Right lobe of liver (tissue), 6 donors: ENCODE measurements at places on chromosomes 2 and 18. TPM values are rescaled to one million over a fixed set of nuclear protein-coding genes. Genes with fewer than 3 reads are reported as not detected.

The HAAO gene
- total RNA-seq = 151 TPM

The SERPINB7 gene
- not detected for total RNA-seq

The LOXL3 gene
- total RNA-seq = 3.3 TPM

The FBXO48 gene
- total RNA-seq = 1.2 TPM

The TDRD15 gene
- 1.4 TPM for total RNA-seq

The ZSWIM2 gene
- not detected for total RNA-seq

DNA sequence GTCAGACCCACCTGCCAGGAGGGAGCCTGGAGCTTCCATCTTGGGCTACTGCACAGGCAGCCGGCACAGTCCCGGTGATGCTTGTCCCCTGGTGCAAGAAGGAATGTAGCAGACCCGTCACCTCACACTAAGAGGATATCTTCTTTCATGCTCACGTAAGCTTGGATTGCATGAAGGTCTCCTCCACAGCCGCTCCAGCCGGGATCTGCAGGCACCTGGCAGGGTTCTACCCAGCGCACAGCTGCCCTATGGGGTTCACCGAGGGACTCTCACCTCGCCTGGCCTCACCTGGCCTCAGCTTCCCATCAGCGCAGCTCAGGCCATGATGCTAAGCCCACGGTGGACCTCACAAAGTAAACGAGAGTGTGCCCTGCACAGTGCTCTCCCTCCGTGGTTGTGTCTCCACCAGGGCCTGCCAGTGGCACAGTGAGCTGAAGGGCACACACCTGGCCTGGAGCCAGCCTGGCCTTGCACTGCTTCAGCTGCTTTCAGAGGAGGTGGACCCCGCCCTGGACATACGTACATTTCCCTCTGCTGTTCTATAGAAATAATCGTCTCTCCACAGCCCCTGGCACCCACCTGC, 239.1 kb downstream of the SEPTIN10 start:
- no peak for DNase-seq

GRCh38 chr2:159799833-159800232, 1.8 kb upstream of the CD302 start:
- no peak for DNase-seq

DNA sequence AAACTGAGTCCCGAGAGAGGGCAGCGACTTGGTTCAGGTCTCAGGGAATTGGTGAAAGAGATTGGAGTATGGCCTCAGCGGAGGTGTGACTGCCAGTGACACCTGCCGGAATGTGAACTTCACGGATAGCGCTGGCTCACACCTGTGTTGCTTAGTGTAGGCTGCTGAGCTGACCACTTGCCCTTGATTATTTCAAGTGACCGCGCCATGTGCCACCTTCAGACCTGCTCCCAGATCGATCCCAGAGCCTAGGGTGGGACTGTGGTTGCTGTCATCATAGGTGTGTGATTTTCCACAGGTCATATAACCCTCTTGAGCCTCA, 134.8 kb downstream of the GLI2 start:
- DNase-seq = no peak

- DNase-seq = no peak
These were observed 490.9 kb downstream of the STK39 start for GRCh38 chr2:167756446-167756845.

- no peak for DNase-seq
These were observed 1113.3 kb downstream of the TSN start for GRCh38 chr2:122868646-122869275.

GRCh38 chr18:55013086-55013485, 53.8 kb upstream of the CCDC68 start:
- no peak for DNase-seq

GRCh38 chr2:133589456-133589855, 21.2 kb upstream of the NCKAP5 start:
- no peak for DNase-seq

DNA sequence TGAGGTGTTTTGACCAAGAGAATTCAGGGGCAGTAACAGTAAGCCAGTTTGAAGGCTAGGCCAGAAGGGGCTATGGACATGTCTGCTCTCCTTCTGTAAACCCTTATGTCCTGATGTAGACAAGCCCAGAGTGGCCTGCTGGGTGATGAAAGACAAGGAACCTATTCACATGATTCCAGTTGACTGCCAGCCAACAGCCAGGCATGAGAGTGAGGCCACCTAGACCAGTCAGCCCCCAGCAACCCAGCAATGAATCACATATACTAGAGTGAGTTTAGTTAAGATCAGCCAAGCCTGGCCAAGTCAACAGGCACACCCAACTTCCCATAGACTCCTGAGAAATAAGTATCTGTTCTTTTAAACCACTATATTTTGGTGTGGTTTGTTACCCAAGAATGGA, 1889.7 kb upstream of the CELF4 start:
- no peak for DNase-seq

DNA sequence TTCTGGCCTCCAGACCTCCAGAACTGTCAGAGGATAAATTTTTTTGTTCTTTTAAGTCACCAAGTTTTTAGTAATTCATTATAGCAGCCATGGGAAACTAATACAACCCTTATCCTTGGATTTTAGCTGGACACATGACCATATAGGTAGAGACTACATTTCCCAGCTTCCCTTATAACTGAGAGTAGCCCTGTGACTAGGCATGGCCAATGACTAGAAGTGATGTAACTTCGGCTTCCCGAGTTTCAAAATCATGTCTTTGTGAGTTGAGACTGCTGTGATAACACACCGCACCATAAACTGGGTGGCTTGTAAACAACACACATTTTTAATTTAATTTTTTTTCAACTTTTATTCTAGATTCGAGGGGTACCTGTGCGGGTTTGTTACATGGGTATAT, 134.0 kb upstream of the SERTAD2 start:
- DNase-seq = no peak
